ENCODE measurements at places on chromosomes 6 and 20.

- no peak for DNase-seq
Measured at GRCh38 chr6:31470801-31471200, 27.1 kb upstream of the MICB start.

- DNase-seq, result no peak
Measured at GRCh38 chr20:8720089-8720488, 348.8 kb upstream of the PLCB4 start.

DNA sequence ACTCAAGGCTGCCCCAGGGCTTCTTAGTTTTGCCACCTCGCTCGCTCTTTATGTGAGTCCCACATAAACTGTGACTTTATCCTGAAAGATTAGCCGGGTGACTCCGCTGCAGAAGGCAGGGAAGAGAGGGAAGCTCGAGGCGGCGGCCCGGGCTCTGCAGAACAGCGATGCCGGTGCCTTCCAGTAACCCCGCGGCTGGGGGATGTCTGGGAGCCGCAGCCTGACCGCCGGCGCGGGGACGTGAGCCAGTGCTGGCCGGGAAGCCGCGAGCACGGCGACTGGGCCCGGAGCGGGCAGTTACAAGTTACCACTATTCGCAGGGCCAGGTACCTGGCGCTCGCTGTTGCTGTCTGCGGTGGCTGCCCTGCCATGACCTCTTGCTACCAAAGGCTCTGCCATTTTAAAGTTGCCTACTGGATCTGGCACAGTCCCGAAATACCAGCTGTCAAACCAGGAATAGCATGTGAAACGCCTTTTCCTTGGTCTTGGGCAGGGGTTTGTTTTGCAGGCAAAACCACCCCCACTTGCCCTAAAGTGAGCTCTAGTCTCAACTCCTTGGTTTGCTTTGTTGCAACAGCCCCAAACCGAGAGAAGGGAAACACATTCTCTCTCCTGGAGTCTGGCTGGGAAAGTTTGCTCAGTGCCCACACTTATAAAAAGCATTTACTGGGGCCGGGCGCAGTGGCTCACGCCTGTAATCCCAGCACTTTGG lies 124.0 kb upstream of the SLC2A12 start:
- no peak for DNase-seq

GRCh38 chr20:33832103-33832804 lies 21.1 kb downstream of the CHMP4B start:
- no peak for DNase-seq

DNA sequence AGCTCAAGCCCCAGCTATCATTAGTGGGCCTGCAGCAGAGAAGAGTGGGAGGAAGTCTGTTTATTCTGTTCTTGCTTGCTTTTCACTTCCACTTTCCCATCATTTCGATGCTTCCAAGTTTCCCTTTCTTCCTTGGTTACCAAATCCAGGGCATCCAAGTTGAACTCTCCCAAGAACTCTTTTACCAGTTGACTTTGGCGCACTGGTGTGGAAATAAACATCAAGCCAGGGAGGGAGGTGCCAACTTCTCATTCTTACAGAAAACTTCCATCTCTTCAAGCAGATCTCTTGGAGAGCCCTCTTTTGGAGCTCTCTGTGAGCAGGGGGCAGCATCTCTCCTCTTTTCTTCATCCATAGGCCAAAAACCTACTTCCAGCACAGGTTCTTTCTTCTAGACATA lies 85.7 kb upstream of the RGS17 start:
- DNase-seq, result no peak

- no peak for DNase-seq
Measured at GRCh38 chr6:157967486-157967885, 14.2 kb upstream of the SYNJ2 start.

Measured in GM04504 (cell line).